ENCODE measurements at places on chromosomes 4 and X. TPM values are rescaled to one million over a fixed set of nuclear protein-coding genes. Genes with fewer than 3 reads are reported as not detected.
A peak's percentile ranks its signal among the peaks of the same experiment; 100 is the strongest.

The SLC10A4 gene
- not detected for total RNA-seq

The BEX1 gene
- 0.81 TPM for total RNA-seq

DNA sequence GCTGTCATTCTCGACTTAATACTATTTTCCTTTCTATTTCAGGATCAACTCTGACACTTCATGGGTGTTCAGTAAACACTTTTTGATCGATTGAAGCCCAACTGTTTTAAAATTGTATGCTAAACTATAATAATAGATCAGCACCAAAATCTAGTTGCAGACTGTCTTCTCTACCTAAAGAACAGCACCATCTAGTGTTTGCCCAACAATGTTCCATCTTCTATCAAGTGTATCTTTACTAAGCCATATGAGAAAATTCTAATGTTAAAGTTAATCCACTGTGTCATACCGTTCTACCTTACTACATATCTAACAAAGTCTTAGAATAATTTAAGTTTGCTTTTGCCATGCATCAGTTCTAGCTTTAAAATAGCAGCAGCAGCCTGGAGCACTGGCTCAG, 113.0 kb upstream of the PRDX4 start:
- DNase-seq: no peak

The PAGE4 gene
- not detected for total RNA-seq

DNA sequence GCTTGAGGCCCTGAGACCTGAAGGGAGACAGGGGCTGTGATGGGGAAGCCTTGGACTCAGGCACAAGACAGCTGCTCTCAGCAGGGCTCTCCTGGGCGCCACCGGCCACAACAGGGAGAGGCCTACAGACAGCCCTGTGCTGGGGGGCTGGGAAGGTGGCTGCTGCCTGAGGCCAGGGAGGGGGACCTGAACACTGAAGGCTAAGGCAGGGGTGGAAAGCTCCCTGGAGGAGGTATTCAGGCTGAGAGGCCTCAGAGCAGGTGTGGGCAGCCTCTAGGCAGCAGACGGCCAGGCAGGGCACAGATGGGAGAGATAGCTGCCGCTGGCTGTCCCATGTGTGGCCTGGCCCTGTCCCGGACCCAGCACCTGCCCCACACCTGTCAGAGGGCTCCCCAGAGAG, 33.0 kb downstream of the TACC3 start:
- no peak for DNase-seq

DNA sequence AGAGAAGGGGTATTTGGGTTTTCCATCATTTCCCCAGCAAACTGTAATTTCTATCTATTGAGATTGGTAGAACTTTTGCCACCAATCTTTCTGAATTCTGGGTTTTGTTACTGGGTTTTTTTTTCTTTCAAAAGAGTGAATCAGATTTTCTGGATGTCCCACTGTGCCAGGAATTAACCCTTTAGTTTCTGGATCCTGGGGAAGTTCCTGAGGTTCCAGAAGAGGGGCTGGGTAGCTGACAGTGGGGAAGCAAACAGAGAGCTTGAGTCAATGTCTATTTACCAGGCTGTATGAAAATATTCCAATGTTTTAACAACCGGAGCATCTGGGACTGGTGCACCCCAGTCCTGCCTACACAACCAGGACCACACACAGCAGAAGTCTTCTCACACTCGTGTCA, 25.8 kb upstream of the SOD3 start:
- no peak for DNase-seq

DNA sequence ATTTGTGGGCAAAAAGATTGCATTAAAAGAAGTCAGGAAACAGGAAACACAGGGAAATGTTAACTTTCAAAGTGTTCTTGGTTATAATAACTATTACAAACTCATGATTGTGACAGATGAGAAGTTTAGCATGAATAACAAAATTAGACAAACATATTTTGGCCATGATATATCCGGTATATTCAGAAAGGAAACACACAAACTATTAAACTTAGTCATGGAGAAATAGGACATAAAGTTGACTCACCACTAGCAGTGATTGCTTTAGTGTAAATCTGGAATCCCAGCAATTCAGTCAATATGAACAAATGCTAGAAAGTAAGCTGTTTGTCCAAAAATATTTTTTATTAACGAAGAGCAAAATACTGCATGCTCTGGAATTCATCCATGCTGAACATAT, 1299.9 kb downstream of the C4orf33 start:
- DNase-seq: no peak

- DNase-seq: no peak
Measured at GRCh38 chrX:56569378-56570057, 6.1 kb downstream of the UBQLN2 start.

DNA sequence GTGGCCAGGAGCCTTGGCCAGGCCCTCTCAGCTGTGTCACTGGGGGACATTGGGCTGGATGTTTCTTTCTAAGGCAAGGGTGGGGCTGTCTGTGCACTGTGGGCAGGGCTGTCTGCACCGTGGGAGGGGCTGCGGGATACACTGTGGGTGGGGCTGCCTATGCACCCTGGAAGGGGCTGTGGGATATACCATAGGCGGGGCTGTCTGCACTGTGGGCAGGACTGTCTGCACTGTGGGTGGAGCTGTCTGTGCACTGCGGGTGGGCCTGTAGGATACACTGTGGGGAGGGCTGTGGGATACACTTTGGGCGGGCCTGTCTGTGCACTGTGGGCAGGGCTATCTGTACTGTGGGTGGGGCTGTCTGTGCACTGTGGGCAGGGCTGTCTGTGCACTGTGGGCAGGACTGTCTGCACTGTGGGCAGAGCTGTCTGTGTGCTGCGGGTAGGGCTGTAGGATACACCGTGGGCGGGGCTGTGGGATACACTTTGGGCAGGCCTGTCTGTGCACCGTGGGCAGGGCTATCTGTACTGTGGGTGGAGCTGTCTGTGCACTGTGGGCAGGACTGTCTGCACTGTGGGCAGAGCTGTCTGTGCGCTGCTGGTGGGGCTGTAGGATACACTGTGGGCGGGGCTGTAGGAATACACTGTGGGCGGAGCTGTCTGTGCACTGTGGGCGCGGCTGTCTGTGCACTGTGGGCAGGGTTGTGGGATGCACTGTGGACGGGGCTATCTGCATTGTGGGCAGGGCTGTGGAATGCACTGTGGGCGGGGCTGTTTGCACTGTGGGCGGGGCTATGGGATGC, 31.1 kb downstream of the ACOX3 start:
- peak; percentile 33 for DNase-seq

The NSG1 gene
- total RNA-seq: 50.9 TPM

The H2BW2 gene
- not detected for total RNA-seq

DNA sequence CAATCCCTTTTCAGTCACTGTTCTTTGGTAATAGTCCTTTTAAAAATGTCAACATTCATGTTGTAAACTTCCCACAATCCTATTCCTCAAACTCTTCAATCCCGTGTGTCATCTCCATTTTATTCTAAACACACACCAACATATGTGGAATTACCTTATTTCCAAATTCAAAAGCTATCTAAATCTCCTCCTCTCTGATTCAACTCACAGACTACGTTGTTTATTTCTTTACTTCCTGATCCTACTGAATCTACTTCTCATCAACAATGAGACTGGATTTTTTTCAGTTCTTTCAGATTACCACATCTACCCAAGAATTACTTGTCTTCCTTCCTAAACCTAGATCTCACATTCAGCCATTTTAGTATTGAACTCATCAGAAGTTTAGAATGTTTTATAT, 188.2 kb downstream of the GABRB1 start:
- DNase-seq: no peak

DNA sequence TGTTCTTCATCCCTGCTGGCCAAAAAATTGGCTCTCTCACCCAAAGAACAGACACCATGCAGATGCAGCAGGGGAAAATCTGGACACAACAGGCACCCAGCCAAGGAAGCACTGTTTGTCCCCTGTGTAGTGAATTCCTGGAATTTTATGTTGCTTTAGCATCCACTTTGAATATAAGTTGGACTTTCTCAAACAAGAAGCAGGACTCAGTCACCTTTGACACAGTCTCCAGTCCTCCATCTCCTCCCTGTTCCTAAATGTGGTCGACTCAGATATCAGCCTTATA, 11.8 kb downstream of the ZNF182 start:
- DNase-seq: no peak

GRCh38 chr4:79626101-79626500, 218.1 kb upstream of the GK2 start:
- no peak for DNase-seq

- no peak for DNase-seq
Measured at GRCh38 chrX:46072372-46072771, 472.8 kb downstream of the ZNF674 start.

- no peak for DNase-seq
Measured at GRCh38 chr4:185846505-185847150, 34.6 kb upstream of the SORBS2 start.

DNA sequence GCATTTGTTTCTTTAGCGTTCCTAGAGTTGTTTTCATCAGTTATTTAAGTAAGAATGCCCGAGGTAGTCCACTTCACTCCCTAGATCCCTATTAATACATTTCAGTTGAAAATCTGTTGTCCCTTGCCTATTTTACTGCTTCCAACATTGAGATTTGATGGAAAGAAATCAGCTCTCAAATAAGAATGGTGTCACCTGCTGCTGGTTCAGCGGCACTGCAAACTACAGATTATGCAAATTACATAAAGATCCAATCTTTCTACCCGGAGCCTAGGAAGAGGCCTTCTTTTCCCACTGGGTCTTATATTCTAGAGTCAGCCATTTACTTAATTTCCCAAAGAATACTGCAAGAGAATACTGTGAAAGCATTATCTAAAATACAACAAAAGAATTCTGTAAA, 597.6 kb upstream of the MAGEB2 start:
- no peak for DNase-seq

- DNase-seq: no peak
Measured at GRCh38 chrX:44514272-44514671, 28.4 kb downstream of the FUNDC1 start.

GRCh38 chr4:80268081-80268823, 1.8 kb downstream of the FGF5 start:
- no peak for DNase-seq

The ENPEP gene
- total RNA-seq: not detected

- DNase-seq: no peak
Measured at GRCh38 chr4:106835919-106836318, 200.2 kb downstream of the DKK2 start.

- DNase-seq: no peak
Measured at GRCh38 chr4:181820553-181820952, 422.6 kb upstream of the TENM3 start.

DNA sequence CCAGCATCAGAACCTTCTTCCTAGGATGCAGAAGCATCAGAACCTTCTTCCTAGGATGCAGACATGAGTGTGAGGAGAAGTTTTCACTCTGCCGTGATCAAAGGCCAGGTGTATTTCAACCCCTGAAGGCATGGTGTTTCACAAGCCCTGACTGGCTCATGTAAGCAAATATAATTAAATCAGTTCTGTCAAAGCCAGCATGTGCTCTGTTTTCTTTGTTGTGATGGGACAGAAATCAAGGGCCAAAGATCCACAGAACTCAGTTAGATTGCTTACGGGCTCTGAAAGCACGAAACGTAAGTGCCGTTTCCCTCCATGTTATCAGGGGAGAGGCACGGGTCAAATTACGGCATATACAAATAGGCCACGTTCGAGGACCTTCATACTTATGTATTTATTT, 32.0 kb upstream of the CLDN24 start:
- no peak for DNase-seq

The ASB12 gene
- total RNA-seq: not detected

DNA sequence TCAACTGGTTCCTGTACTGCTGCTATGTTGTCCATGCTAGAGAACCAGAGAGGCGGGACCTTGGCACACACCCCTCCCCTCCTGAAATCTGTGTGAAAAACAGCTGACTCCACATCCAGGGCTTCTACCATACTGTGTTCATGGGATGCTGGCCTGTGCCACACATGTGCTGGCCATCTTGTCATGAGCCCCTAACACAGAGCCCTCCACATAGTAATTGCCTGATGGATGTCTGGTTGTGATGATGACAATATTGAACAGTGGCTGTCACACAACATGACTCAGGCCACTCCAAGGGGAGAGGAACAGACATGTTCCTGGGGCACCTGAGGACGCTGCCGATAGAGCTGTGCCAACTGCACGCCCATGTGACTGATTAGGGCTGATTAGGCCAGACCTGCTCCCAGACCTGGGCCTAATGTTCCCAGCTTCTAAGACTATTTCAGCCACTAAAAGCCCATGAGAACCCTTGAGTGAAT, 13.1 kb downstream of the SLC25A5 start:
- DNase-seq: no peak

- DNase-seq: no peak
Measured at GRCh38 chr4:967113-968104, 6.0 kb downstream of the DGKQ start.

The MSL3 gene
- total RNA-seq: 86.2 TPM

DNA sequence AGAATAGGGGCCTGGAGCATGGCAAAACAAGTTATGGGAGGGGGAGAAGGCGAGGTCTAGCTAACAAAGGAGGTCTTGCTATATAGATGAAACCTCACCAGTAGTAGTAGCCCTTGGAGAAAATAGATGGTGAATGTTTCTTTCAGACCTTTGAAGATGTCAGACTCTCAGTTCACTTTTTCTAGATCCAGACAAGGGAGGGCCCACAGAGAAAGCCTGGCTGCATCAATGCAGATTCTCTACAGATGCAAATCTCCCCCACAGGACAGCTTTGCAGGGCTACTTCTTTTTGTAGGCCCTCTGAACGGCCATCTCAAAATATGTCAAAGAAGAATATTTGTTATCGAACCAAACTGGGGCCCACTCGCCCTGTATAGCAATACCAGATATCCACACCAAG, 159.7 kb downstream of the ANK2 start:
- DNase-seq: no peak

- no peak for DNase-seq
Measured at GRCh38 chrX:130395341-130395740, 6.4 kb upstream of the RBMX2 start.

GRCh38 chr4:130542953-130543352, 1447.0 kb downstream of the C4orf33 start:
- DNase-seq: no peak

DNA sequence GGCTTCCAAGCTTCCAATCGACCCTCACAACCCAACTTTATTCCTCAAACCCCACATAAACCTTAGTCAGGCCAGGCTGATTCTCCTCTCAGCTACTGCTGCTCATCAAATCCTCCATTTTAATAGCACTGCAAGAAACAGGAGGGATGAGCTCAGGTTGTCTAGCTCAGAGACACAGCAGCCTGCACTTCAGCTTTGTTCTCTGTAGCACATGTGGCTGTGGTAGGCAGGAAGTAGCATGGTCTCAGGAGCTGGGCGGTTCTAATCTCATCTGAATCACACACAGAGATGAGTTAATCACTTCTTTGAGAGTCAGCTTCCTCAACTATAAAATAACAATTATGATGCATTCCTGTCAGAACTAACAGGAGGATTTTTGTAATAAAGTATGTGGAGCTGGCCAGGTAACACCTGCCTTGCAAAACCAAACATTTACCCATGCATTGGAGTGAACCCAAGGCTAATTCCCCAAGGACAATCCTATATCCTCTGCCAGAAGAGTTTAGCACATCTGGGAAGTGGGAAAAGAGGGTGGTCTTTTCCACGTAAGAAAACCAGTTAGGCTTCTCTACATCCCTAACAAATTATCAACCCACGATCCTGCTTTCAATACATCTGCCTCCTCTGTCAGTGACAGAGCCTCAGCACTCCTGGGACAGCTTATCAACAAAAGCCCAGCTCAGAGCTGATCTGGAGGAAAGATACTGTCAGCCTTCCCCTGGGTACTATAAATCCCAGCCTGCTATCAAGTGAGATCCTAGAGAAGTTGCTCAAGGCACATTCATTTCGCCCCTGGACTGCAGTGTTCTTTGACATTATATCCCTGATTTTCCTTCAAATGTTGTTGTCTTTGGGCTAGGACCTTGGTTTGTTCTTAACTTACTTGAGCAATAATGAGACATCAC, 32.8 kb downstream of the ELOVL6 start:
- DNase-seq: peak; percentile 10
